Uterus (tissue), 4 donors: ENCODE measurements at places on chromosomes 3 and 15.

DNA sequence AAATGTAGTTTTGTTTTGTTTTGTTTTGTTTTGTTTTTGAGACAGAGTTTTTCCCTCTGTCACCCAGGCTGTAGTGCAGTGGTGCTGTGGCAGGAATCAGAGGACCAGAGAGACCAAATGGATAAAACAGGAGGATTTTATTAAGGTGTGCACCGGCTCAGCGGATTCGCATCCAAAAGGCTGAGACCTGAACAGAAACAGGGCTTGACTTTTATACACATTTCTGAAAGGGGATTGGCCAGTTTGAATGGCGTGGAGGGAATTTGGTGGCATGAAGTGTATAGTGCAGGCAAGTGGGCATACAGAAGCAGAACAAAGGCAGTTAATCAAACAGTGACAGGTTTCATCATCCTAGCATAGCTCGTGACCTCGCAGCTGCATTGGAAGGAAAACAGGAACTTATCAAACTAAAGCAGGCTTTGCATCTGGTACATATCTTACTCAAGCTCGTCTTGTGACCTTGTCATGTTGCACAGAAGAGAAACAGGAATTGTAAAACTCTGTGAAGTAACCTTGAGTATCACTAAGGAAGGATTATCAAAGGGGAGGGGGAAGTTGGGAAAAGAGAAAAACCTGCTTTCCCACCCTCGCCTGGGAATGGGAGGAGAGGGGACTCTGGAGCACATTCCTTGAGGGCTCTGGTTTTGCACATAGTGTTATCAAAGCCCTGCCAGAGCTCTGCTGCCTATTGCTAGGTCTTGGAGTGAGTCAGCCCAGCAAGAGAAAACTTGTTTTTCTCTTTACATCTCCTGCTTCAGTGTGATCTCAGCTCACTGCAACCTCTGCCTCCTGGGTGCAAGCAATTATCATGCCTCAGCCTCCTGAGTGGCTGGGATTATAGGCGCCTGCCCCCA is 38.5 kb downstream of the C3orf62 start:
- DNase-seq, result peak; percentile 83

- peak; percentile 31 for DNase-seq
These were observed 209.9 kb upstream of the ROPN1 start for GRCh38 chr3:124201786-124202185.

GRCh38 chr3:21913791-21914190 is 162.8 kb upstream of the ZNF385D start:
- no peak for DNase-seq

- DNase-seq, result no peak
These were observed 193.1 kb downstream of the XXYLT1 start for GRCh38 chr3:195077611-195078540.

GRCh38 chr15:74179983-74180880 is 6.7 kb downstream of the ISLR start:
- DNase-seq, result peak; percentile 48

- no peak for DNase-seq
These were observed 3.4 kb downstream of the LINGO1 start for GRCh38 chr15:77629070-77630030.
